T1000 (cell line): ENCODE measurements at places on chromosomes 4 and X.
A peak's percentile ranks its signal among the peaks of the same experiment; 100 is the strongest.

DNA sequence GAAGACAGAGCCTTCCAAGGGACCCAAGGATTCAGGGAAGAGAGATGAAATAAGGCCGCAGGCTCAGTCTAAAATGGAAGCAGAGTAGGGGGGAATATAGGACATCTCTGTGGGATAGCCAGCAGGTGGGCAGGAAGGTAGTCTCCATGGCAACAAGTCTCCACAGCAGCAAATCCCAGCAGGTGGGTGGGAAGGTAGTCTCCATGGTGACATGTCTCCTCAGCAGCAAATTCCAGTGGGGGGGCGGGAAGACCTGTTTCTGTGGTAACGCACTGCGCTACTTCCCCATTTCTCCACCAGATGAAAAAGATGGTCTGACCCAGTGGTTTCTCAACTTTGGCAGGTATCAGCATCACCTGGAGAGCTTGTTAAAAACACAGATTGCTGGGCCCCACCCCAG is 18.3 kb downstream of the NLGN3 start:
- DNase-seq = no peak

DNA sequence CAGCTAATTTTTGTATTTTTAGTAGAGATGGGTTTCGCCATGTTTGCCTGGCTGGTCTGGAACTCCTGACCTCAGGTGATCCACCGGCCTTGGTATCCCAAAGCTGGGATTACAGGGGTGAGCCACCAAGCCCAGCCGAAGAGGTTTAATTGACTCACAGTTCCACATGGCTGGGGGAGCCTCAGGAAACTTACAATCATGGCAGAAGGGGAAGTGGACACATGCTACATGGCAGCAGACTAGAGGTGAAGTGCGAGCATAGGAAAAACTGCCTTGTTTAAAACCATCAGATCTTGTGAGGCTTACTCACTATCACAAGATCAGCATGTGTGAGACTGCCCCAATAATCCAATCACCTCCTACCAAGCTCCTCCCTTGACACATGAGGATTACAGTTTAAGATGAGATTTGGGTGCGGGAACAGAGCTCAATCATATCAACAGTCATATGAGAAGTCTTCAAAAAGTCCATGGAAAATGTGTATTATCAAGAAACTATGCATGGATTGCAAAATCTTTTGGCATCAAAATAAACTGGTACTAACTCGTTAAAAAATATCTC is 25.8 kb upstream of the RPL39 start:
- no peak for DNase-seq

GRCh38 chr4:48944252-48944651 is 37.7 kb upstream of the OCIAD2 start:
- peak; percentile 49 for DNase-seq

GRCh38 chrX:2220829-2221567 is 279.8 kb downstream of the DHRSX start:
- DNase-seq = no peak

GRCh38 chrX:98071331-98071730 is 1187.6 kb downstream of the RPA4 start:
- DNase-seq = no peak

GRCh38 chr4:3874028-3874415 is 107.8 kb downstream of the ADRA2C start:
- DNase-seq = no peak

- DNase-seq = no peak
These were observed 37.3 kb downstream of the SEC24D start for GRCh38 chr4:118798658-118799057.

- DNase-seq = no peak
These were observed 3.4 kb downstream of the YTHDC1 start for GRCh38 chr4:68346461-68346860.

DNA sequence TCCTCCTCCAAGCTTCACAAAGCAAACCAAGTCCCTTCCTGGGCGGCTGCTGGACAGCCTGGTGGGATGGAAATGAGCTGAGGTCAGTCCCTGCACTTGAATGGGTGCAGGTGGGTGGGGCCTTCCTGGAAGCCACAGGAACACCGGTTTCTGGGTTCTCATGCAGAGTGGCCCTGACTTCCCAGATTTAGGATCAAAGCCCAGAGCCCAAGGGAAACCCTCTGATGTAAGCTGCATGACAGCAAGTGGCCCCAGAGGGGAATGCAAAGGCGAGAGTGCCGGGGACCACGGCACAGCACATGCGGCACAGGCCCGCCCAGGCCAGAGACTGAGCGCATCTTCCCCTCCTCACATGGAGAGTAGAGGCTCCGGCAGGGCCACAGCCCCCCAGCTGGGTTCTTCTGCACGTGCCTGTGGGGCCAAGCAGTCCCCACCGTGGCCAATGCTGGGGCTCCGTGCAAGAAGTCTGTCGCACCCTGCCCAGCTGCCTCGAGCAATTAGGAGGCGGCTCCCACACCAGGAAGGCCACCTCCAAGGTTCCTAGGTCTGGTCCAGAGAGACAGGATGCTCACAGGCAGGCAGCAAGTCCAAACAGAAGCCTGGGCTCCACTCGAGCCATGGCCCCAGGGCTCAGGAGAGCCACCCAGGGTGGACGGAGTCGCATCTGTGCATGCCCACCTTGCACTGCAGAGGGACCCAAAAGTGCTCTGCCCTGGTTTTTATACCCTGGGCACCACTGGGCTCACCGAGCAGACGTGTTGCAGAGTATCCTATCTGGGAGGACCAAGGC is 83.0 kb downstream of the HTRA3 start:
- no peak for DNase-seq

- DNase-seq = no peak
These were observed 124.3 kb upstream of the GALNT7 start for GRCh38 chr4:173044340-173044739.

DNA sequence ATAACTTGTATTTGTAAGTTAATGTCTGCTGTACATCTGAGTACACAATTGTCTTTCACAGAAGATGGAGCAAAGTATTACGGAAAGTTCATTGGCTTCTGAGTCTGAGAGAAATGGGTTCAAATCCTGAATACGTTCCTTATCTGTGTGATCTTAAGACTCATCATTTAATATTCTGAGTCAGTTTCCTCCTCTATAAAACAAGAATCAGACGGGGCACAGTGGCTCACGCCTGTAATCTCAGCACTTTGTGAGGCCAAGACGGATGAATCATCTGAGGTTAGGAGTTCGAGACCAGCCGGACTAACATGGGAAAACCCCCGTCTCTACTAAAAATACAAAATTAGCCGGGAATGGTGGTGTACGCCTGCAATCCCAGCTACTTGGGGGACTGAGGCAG is 57.8 kb downstream of the APBB2 start:
- no peak for DNase-seq

- no peak for DNase-seq
These were observed 52.8 kb downstream of the FHDC1 start for GRCh38 chr4:152988721-152989553.

GRCh38 chrX:29478336-29479069 is 736.9 kb upstream of the MAGEB2 start:
- no peak for DNase-seq

DNA sequence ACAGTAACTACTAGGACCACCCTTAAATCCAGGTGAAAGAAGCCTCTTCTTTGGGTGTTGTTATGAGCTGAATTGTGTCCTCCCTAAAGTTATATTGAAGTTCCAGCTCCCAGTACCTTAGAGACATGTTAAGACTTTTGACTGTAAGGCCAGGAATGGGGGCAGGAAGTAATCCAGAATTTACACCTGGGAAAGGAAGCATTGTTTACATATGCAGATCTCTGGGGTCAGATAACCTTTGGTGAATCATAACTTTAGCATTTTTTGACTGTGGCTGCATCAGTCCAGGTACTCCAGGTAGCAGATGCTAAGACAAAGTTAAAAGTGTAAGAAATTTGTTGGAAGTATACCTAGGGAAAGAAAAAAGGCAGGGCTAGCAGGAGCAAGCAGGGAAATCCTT is 104.9 kb upstream of the CENPE start:
- DNase-seq = no peak

DNA sequence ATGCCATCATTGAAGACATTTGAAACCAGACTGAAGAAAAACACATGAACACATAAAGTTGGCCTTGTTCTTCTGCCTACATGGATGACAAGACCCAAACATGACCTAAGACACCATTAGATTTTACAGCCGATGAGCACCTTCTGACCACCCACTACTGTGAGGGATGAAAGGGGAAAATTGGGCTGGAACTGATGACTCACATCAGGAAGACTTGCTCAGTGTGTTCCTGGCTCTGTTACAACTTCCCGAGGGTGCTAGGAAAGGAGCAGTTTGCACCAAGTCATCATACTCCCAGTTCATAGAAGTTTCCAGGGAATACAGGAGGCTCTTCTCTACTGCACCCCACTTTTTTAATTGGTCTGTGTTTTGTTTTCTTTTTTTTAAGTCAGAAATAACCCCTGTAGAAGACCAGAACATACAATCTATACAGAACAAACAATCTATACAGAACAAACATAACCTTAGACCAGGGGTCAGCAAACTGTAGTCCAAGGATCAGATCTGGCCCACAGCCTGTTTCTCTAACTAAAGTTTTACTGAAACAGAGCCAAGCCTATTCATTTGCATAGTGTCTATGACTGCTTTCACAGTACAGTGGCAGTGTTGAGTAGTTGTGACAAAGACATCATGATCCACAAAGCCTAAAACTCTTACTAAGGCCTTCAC is 25.3 kb downstream of the BTC start:
- peak; percentile 48 for DNase-seq

DNA sequence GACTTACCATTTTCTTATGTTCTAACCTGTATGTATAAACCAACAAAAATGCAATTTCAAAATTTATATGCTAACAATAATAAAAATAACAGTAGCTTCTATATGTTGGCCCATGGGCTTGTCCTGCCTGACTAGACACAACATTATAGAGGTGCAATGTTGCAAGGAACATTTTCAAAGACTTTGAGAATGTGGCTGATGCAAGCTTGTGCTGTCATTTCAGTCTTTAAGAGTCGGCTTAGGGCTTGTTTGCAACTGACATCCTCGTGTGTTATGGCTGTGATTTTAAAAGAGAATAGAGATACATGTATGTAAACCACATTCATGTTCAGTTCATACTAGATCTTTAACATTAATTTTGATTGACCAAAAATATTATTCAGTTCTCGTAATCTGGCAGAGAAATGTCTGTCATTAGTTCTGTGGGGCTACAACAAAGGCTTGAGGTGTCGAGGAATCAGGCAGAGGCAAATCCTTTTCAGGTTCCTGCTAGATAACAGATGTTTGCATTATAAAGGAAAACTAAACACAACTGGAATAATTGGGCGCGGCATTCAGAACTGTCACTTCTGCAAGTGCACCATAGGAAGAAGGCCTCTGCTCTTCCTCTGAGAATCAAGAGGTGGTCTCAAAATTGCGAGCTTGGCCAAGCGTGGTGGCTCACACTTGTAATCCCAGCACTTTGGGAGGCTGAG is 13.1 kb downstream of the TMSB4X start:
- no peak for DNase-seq

DNA sequence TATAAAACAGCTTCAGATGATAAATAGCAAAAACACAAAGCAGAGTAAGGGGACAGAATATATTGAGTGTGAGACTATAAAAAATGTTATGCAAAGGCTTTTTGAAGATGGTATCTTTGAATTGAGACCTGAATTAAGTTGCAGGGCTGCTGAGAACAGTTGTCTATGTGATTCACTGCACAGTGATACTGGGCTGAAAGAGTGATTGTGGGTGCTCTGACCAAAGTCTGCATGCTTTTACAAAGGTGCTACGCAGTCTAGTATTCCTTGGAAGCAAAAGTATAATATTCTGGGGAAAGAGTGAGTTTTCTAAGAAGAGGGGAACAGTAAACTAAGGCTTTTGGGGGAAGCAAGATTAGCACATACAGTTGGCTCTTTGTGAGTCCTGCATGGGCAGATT is 234.0 kb downstream of the ARHGAP10 start:
- DNase-seq = no peak

DNA sequence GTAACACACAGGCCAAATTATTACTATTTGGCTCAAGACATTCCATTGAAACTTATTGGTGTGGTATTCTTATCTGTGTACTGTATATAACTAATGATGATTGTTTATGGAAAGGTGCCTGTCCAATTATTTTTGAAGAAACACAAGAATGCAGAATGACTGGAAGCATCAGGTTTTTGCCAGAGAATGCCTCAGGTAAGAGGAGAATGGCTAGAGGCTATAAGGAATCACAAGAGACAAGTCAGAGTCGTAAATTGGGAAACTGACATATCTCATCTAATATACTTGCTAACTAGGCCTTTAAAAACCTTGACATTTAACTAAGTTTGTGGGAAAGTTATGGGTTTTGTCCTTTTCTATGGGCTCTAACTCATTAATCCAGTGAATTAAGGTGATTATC is 69.3 kb upstream of the TTC29 start:
- DNase-seq = no peak

- no peak for DNase-seq
These were observed 293.9 kb downstream of the RAB28 start for GRCh38 chr4:13190093-13190721.

GRCh38 chr4:142365391-142365790 is 480.7 kb downstream of the INPP4B start:
- DNase-seq = no peak

- DNase-seq = peak; percentile 79
These were observed 196.4 kb upstream of the C1QTNF7 start for GRCh38 chr4:15231265-15232091.

GRCh38 chr4:118254368-118254767 is 98.4 kb downstream of the PRSS12 start:
- DNase-seq = no peak

- DNase-seq = no peak
These were observed 246.7 kb downstream of the DHX15 start for GRCh38 chr4:24337451-24338190.

DNA sequence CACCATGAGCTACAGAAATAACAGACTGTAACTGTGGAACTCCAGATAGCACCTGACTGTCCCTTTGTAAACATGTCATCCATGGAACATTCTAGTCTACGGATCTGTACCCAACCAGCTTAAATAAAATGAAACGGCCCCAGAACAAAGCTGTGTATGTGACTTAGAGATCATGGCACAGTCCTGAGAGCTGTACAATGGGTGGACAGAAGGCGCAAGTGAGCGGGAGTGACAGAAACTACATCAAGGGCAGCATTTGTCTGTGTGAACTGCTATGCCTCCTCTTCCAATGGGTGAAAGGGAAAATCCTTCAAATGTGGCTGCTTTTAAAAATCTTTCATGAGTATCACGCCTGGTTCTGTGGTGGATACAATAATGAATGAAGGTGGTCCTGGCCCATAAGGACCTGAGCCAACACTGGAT is 72.5 kb downstream of the FAT1 start:
- DNase-seq = no peak

GRCh38 chrX:110322603-110323002 is 4.7 kb upstream of the AMMECR1 start:
- no peak for DNase-seq
